NCI-H146 (cell line): ENCODE measurements at places on chromosomes 16 and 17.

DNA sequence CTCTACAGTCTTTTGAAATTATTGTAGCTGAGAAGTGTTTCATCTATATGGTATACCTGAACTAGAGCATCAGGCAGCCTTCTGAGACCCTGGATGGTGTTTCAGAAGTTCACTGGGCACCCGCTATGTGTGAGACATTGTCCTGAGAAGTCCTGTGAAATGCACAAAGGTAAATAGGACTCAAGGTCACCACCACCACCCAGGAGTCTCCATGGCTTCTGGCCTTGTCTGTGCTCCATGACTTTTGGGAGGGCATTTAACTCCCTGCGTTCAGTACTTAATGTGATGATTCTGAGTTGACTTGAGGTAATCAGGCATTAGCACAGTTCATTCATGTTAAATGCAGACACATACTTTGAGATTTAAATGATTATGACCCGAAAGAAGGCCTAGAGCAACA lies 1.1 kb downstream of the MLYCD start:
- DNase-seq = no peak

- DNase-seq = no peak
Measured at GRCh38 chr16:88047462-88047861, 96.2 kb downstream of the BANP start.

- DNase-seq = no peak
Measured at GRCh38 chr17:34203018-34203638, 52.0 kb upstream of the CCL2 start.

DNA sequence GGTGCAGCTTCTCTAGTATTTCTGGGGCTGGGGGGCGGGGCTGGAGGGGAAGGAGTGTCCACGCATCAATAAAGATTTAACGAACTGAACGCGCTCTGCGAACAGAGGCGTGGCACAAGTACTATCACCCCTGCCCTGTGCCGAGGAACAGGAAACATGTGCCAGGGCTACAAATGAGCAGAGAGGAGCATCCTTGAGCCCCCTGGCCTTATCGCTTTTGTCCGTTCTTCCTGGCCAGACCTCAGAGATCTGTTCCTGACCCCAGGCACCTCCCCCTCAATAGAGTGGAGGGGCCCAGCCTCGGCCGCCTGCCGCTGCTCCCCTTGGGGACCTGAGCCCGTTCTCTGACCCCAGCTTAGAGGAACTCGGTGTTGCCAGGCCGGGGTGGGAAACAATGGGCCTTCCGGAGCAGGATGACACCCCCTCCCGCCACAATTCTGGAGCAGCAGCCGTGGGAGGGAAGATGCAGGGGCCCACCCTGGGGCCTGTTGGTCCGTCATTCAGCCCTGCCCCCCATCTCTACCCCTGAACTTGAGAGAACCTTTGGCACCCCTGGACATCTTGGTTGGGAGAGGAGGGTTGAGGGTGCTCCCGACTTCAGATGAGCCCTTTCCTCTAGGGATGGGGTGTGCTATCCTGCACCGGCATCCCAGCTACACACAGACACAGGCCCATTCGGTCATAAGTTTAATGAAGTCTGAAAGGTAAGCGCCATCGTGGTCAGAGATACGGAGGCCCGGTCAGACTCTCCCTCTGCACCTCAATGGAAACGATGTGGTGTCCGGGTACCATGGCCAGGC lies 1.1 kb downstream of the NAA38 start:
- DNase-seq = no peak

GRCh38 chr17:67281743-67282142 lies 36.7 kb upstream of the HELZ start:
- DNase-seq = no peak

DNA sequence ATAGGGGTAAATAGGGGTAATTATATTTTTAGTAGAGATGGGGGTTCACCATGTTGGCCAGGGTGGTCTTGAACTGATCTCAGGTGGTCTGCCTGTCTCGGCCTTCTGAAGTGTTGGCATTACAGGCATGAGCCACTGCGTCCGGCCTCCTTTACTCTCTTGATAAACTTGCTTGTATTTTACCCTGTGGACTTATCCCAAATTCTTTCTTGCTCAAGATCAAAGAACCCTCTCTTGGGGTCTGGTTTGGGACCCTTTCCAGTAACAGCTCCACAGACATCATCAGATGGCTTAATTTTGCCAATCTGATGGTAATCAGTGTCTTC lies 5.6 kb upstream of the C1QTNF1 start:
- DNase-seq = no peak

DNA sequence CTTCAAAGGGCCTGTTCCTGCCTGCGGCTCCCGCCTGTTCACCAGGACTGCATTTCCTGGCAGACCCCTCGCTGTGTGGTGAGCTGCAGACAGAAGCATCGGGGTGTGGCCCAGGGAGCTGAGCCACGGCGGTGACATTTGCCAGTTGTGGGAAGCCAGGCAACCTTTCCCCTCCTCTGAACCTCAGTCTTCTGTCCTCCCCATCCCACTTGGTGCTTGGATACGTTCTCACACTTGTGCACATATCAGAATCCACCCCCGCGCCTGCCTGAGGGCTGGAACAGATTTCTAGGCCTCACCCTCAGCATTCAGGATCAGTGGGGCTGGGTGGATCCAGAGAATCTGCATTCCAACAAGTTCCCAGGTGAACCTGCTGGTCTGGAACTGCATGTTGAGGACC lies 63.5 kb downstream of the CRISPLD2 start:
- DNase-seq = no peak

- DNase-seq = no peak
Measured at GRCh38 chr17:79340333-79341221, 266.0 kb downstream of the ENGASE start.

GRCh38 chr17:78132084-78132676 lies 1.6 kb downstream of the TMC8 start:
- DNase-seq = peak; percentile 37

DNA sequence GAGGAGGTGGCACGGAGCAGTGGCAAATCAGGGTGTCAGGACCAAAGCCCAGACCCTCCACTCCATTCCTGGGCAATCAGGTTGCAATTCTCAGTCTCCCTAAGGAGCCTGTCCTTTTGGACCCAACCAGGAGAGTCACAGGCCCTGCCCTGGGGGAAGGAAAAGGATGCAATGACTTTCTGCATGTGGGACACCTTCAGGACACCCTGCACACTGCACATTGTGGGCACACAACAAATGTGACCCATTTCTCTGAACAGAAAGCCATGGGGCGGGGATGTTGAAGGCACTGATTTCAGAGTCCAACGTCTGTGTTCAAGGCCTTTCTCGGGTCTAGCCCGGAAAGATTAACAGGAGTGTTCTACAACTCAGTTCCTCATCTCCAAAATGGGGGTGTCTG lies 286.2 kb upstream of the FOXF1 start:
- DNase-seq = no peak

DNA sequence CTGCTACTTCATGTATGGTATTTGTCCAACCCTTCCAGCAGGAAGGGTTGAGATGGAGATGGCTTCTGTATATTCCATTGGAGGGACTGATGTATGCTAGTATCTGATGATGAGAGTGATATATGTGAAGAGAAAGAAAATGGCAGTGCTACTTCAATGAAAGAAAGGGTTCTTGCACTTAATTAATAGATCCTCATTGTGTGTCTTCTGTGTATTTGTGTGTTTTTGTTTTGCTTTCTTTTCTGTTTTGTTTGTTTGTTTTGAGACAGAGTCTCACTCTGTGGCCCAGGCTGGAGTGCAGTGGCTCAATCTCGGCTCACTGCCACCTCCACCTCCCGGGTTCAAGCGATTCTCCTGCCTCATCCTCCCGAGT lies 61.2 kb upstream of the CRYM start:
- no peak for DNase-seq

DNA sequence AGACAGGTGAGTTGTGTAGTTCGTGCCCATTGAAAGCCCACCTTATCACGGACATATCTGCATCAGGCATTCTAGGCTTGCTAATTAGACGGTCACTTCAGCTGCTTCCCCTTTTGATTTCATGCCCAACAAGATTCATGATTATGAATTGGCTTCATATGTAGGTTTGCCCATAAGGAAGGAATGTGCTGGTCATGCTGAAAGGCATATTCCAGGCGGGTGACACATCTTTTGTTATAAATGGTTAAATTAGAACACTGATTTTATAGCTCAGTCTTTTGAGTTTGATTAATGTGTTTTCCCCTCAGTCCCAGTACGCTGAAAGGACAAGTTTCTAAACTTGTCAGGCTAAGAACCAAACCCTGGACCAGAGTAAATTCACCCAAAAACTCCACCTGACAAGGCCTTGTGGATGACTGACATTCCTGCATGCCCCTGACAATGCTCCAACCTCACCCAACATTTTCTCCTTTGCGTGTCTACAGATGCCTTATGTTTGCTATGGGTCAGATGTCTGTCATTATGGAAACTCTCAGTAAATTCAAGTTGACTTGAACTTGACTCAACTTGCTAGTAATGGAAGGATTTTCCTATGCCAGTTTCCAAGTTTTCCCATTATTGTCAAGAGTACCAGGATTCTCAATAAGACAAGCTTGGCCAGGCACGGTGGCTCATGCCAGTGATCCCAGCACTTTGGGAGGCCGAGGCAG lies 421.9 kb downstream of the PMP22 start:
- DNase-seq = no peak

- peak; percentile 29 for DNase-seq
Measured at GRCh38 chr17:61363601-61364462, 35.8 kb upstream of the TBX2 start.

- no peak for DNase-seq
Measured at GRCh38 chr16:53999841-54000240, 286.7 kb downstream of the IRX3 start.

- no peak for DNase-seq
Measured at GRCh38 chr17:56636265-56636664, 42.8 kb downstream of the NOG start.

DNA sequence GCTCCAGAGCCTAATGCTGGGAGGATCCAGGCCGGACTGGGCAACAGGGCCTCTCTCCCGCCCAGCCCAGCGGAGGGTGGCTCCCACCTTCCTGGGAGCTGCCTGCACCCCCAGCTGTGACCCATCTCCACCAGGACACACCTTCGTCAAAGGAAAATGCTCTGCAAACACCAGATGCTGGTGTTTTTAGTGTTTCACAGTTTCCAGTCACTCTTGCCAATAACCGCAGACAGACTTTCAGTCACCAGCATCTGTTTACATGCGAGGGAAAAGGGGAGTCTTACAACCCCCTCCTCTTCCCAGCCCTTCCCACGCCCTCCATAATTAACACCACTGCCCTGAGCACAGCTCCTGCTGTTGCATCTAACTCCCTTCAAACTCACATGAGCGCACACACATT lies 25.3 kb downstream of the KLHDC4 start:
- DNase-seq = no peak

- no peak for DNase-seq
Measured at GRCh38 chr17:47165137-47165536, 24.0 kb downstream of the CDC27 start.

GRCh38 chr17:17666111-17666714 lies 15.0 kb upstream of the RAI1 start:
- DNase-seq = no peak

GRCh38 chr17:81960130-81960958 lies 643 bp downstream of the NOTUM start:
- DNase-seq = peak; percentile 41
